ENCODE measurements at places on chromosomes 13 and 19.

GRCh38 chr13:31860002-31860401, 120.7 kb downstream of the RXFP2 start:
- no peak for DNase-seq

- no peak for DNase-seq
Observed at GRCh38 chr19:52665027-52665426, 26.9 kb upstream of the ZNF83 start.

DNA sequence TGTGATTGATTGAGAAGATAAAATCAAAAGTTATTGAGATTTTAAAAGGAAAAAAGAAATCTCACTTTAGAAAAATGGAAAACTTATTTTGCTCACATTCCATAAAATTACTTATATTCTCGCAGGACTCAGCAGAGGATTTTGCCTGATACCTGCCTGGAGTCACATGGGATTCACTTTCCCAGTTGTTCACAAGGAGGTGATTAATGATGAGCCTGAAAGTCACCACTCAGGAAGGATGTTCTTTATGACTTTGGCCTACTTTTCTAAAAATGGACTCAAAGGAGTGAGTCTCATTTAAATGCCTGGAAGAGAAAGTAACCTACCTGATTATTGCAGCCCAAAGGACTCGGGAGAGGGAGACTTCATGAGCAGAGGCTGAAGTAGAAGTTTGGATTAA, 34.5 kb upstream of the FAM216B start:
- no peak for DNase-seq

DNA sequence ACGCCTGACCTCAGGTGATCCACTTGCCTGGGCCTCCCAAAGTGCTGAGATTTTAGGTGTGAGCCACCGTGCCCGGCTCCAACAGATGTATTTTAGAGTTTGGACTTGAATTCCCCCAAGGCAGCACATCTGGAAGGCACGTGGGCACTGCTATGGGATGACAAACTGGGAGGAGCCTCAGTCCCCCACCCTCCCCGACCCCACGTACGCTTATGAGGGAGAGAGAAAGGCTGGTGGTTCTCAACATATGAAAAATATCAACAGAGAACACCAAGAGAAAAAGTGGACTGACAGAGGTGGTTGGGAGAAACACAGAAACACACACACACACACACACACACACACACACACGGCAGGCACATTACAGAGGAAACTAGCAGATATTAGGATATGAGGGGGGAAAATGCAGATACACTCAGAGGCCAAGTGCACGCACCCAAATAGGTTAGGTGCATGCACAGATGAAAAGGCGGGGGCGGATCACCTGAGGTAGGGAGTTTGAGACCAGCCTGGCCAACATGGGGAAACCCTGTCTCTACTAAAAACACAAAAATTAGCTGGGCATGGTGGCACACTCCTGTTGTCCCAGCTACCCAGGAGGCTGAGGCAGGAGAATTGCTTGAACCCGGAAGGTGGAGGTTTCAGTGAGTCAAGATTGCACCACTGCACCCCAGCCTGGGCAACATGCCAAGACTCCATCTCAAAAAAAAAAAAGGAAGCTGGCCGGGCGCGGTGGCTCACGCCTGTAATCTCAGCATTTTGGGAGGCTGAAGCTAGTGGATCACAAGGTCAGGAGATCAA, 3.2 kb downstream of the STX10 start:
- DNase-seq, result no peak

DNA sequence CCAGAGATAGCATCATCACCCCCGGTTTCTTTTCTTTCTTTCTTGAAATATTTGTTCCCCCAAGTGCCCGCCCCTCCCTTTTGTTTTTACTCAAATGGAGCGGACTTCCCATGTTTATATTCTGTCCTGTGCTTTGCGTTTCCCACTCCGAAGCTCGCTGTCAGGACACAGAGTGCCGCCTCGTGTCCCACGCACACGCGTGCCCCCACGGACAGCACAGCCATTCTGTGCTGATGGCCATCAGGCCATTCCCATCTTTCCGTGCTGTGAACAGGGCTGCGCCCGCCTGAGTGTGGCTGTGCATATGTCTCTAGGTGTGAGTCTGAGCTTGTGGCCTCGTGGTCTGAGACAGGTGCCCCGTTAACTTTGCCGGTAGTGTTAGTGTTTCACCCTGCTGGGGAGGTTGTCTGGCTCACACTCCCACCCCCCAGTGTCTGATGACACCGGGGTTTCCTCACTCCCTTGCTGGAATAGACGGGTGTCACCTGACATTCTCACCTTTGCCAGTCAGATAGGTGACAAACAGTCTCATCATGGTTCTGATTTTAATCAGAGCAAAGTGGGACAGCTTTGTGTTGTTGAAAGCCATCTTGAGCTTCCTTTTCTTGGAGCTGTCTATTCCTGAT, 6.9 kb downstream of the PAK4 start:
- DNase-seq, result no peak

DNA sequence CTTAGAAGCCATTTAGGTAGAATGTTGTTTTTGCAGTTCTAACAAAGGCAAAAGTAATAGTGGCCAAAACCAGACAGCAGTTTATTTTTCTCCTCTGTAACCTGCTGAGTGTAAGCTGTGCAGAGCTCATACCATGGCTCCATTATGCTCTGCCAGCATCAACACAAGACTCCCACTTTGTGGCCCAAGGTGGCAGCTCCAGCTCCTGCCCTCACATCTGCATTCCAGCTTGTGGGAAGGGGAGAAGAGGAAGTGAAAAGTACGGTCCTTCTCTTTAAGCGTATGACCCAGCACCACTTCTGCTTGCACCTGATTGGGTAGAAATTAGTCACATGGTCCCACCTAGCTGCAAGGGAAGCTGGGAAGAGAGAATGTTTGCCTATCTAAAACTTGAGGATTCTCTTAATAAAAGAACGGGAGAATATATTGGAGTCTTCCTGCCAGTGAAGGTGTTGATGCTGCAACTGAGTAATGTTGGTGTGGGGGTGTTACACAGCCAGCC, 19.2 kb downstream of the ADGRE1 start:
- no peak for DNase-seq

- DNase-seq, result no peak
Observed at GRCh38 chr13:95726876-95727275, 49.9 kb downstream of the DNAJC3 start.

- DNase-seq, result no peak
Observed at GRCh38 chr19:28556371-28556770, 656.6 kb downstream of the UQCRFS1 start.

GRCh38 chr19:39410017-39410830, 2.2 kb upstream of the PLEKHG2 start:
- no peak for DNase-seq

- no peak for DNase-seq
Observed at GRCh38 chr13:33119856-33120543, 103.8 kb downstream of the KL start.

Measured in activated CD4-positive, alpha-beta T cell treated with anti-CD3 and anti-CD28 coated beads, Interleukin-2, amount 50 U/mL, for 24 hours (primary cell).